ENCODE measurements at places on chromosomes 1 and 21.

GRCh38 chr21:16800536-16801275, 712.1 kb upstream of the CXADR start:
- DNase-seq: no peak

- DNase-seq: no peak
Observed at GRCh38 chr1:159444511-159444910, 5.0 kb downstream of the OR10J1 start.

DNA sequence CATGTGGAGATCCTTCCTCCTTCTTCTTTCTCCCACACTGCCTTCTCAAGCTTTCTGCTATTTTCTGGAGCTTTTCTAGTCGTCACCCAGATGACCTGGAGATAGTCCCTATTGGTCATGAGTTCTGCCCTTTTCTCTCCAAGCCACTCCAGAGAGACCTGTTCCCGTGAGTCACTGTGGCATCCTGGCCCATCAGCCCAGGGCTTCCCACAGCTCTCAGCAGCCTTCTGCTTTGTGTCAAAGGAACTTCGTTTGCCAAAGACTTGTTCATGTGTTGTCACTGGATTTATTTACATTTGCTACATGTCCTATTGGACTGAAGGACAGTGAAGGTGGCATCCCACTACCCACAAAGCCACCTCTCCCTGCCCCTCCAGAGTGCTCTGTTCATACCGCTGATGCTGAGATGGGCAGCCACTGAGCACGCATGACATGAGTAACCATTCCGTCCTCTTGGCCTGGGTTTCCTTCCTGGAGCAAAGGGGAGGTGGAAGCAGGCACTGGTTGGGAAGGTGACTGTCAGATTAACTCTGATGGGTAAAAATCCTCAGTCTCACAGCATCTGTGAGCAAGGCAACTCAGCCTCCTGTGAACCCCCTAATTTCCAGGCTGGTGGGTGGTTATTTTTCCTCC, 119.2 kb downstream of the EDEM3 start:
- DNase-seq: no peak

- DNase-seq: peak; percentile 2
Observed at GRCh38 chr1:160538985-160539651, 16.1 kb upstream of the SLAMF6 start.

Measured in NCI-H510A treated with DMSO at 0.1 percent for 48 hours (cell line).